ENCODE measurements at places on chromosomes 7 and 10. TPM values are rescaled to one million over a fixed set of nuclear protein-coding genes. Genes with fewer than 3 reads are reported as not detected.

DNA sequence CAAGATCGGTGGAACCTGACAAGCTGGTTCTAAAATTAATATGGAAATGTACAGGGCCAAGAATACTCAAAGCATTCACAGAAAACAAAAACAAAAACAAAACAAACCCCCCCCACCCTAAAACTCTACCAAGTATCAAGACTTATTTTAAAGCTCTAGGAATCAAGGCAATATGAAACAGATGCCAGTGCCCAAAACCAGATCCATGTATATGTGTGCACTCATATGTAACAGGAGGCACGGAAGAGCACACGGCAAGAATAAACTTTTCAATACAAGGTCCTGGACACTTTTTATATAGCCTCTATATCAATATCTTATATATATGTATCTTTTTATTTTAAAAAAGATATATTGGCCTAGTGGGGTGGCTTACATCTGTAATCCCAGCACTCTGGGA lies 35.5 kb downstream of the KDM7A start:
- ATAC-seq: no peak

The CD36 gene
- 52.9 TPM for total RNA-seq

The IGF2BP3 gene
- total RNA-seq: 0.35 TPM

The PPP1R17 gene
- total RNA-seq: not detected

GRCh38 chr10:45374350-45375052 lies 485 bp downstream of the ALOX5 start:
- no peak for ATAC-seq

DNA sequence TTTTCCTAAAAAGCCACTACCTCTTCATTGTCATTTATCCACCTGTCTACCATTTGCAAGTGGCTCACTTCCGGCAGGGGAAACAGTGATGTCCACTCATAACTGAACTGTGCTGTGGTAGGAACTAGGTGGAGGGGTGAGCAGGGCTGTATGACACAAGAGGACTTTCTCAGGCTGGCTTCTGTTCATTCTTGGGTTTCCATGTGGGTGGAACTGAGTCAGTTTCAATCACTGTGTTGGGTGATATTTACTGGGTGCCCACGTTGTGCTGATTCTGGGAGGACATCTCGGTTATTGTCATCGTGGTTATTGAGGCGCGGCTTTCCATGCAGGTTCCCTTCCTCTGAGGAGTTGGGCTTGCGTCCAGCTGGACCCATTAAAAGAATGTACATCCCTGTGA lies 38.8 kb downstream of the RAMP3 start:
- ATAC-seq: no peak

GRCh38 chr7:118711688-118712087 lies 487.2 kb downstream of the ANKRD7 start:
- ATAC-seq: no peak

The PNLIPRP3 gene
- 0.30 TPM for total RNA-seq

- ATAC-seq: no peak
These were observed 267.5 kb downstream of the CELF2 start for GRCh38 chr10:11285171-11285570.

Data from gastroesophageal sphincter (tissue), 4 donors.